ENCODE measurements at places on chromosomes 6 and 20. TPM values are rescaled to one million over a fixed set of nuclear protein-coding genes. Genes with fewer than 3 reads are reported as not detected.

ANKRD66 gene
- total RNA-seq = not detected

DUSP15 gene
- total RNA-seq = 0.88 TPM

FHL5 gene
- not detected for total RNA-seq

ALDH8A1 gene
- 0.20 TPM for total RNA-seq

STMND1 gene
- total RNA-seq = not detected

CDH4 gene
- 10.3 TPM for total RNA-seq

ACSS1 gene
- 17.6 TPM for total RNA-seq

SAMHD1 gene
- total RNA-seq = 10.5 TPM

SSTR4 gene
- total RNA-seq = 0.43 TPM

FOXA2 gene
- 19.6 TPM for total RNA-seq

SAPCD1 gene
- 3.7 TPM for total RNA-seq

NFATC2 gene
- 7.7 TPM for total RNA-seq

KIFC1 gene
- total RNA-seq = 44.4 TPM

AIF1 gene
- not detected for total RNA-seq

PRDM1 gene
- total RNA-seq = 5.4 TPM

KHDC3L gene
- not detected for total RNA-seq

TTK gene
- 19.0 TPM for total RNA-seq

AGPAT4 gene
- 5.4 TPM for total RNA-seq

TULP1 gene
- total RNA-seq = not detected

ELOVL4 gene
- 1.6 TPM for total RNA-seq

SLC22A3 gene
- total RNA-seq = 59.2 TPM

AGER gene
- 1.4 TPM for total RNA-seq

DDAH2 gene
- total RNA-seq = 30.6 TPM

ATRN gene
- 27.4 TPM for total RNA-seq

HLA-DOA gene
- total RNA-seq = 0.09 TPM

ZBTB12 gene
- total RNA-seq = 3.9 TPM

PPP1R3G gene
- total RNA-seq = 2.0 TPM

C6orf163 gene
- total RNA-seq = 0.09 TPM

GPX5 gene
- not detected for total RNA-seq

CTCFL gene
- total RNA-seq = 0.04 TPM

FAM209B gene
- total RNA-seq = 0.28 TPM

TRIM40 gene
- total RNA-seq = not detected

TREM1 gene
- 0.14 TPM for total RNA-seq

COL19A1 gene
- total RNA-seq = not detected

SLC35F1 gene
- 0.02 TPM for total RNA-seq

HRH3 gene
- not detected for total RNA-seq

SLC22A7 gene
- total RNA-seq = not detected

NCOA3 gene
- total RNA-seq = 42.7 TPM

ECT2L gene
- not detected for total RNA-seq

SMPDL3A gene
- total RNA-seq = 3.6 TPM

VGLL2 gene
- not detected for total RNA-seq

CDH22 gene
- total RNA-seq = not detected

ETV7 gene
- 0.28 TPM for total RNA-seq

DPPA5 gene
- not detected for total RNA-seq

Data from A549 treated with dexamethasone at 1 μM for 4 hours (cell line).